ENCODE measurements at places on chromosomes 4 and X. TPM values are rescaled to one million over a fixed set of nuclear protein-coding genes. Genes with fewer than 3 reads are reported as not detected.

GRCh38 chr4:4651811-4652755 is 110.2 kb upstream of the STX18 start:
- DNase-seq, result no peak

DNA sequence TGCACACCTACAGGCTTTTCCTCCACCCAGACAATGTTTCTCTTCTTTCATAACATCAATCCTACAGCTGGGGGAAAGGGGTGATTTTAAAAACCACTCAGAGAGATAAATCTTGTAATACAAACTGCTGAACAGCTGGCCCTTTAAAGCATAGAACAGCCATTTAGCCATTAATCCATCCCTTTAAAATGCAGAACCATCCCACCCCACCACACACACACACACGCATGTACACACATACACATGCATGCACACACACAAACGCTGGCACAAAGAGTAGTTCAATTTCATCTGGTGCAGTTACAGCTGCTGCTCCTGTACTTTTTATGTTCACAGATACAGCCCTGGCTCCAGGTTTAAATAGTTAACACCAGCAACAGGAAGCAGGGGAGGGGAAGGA is 426.1 kb downstream of the MID1IP1 start:
- no peak for DNase-seq

GRCh38 chrX:147675819-147676218 is 235.9 kb upstream of the FMR1 start:
- no peak for DNase-seq

DNA sequence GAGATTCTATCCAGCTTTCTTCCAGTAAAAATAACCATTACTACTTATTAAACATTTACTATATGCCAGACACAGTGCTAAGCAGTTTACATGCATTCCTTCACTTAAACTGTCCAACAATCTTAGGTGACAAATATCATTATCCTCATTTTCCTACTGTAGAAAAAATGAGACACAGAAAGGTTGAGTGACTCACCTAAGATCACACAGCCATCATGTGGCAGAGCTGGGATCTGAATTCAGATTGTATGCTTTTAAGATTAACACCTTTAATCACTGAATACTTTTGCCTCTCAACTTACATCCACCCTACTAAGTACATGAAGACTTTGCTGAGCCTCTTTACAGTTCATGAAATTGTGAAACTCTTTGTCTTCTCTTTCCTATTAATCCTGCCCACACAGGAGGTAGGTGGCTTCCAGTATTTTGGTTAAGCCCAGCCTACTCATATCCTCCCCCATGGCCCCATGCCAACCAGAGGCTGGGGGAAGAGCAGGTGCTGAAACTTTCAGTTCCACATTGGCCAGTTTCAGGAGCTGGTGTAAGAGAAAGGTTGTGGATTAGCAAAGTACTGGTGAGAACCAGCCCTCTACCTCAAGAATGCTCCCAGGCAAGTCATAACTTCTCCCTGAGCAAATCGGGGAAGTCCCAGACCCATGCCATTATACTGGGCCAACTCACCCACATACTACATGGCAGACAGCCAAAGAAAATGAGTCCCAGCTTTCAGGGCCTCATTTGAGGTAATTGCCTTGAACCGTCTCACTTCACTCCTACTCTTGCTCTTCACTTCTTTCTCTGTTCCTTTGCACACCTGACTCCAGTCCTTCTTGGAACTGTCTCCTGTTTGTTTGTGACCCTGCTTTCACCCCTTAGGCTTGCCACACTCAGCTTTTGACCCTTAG is 211.1 kb downstream of the GUCY2F start:
- DNase-seq, result no peak

GRCh38 chrX:132728296-132728695 is 230.1 kb downstream of the HS6ST2 start:
- DNase-seq, result no peak

GRCh38 chr4:105990933-105991332 is 95.7 kb downstream of the NPNT start:
- no peak for DNase-seq

GRCh38 chr4:76292730-76293129 is 13.8 kb upstream of the STBD1 start:
- DNase-seq, result no peak

DNA sequence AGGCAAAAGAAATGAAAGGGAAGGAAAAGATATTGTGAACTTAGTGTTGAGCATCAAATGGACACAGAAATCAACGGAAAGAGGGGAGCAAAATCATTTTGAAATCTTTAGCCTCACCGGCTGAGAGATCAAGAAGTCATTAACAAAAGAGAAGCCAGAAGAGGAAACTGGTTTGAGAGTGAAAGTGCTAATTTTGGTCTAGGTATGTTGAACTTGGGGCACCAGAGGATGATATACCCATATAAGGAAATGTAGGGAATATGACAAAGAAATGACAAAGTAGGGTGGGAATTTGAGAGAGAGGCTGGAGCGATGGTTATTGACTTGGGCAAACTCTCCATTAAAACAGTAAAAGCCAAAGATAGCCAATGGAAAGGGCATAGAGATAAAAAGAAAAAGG is 183.4 kb upstream of the ATOH1 start:
- no peak for DNase-seq

- DNase-seq, result peak; percentile 40
Observed at GRCh38 chr4:106898621-106899230, 137.4 kb downstream of the DKK2 start.

DNA sequence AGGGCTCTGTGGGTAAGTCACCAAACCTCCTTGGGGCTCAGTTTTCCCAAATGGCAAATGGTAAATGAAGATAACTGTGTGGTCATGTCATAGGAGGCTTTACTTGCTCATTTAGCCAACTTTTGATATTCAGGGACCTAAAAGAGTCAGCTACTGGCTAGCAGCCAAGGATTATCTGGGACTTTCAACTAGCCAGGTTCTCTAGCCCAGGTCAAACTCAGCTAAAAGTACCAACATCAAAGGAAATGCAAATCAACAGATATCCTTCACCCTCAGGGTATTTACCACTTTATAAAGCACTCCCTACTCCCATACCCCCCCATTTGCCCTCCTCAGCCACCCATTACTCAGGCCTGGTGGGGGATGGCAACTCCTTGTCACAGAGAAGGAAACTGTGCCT is 7.5 kb downstream of the AMER1 start:
- DNase-seq, result no peak

GRCh38 chrX:77447653-77448569 is 722 bp downstream of the FGF16 start:
- no peak for DNase-seq

DNA sequence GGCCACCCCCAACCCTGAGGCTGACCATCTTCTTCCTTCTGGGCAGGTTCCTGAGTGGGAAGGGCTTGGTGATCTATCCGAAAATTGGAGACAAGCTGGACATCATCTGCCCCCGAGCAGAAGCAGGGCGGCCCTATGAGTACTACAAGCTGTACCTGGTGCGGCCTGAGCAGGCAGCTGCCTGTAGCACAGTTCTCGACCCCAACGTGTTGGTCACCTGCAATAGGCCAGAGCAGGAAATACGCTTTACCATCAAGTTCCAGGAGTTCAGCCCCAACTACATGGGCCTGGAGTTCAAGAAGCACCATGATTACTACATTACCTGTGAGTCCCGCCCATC is 9.7 kb downstream of the EFNB1 start:
- DNase-seq, result no peak

DNA sequence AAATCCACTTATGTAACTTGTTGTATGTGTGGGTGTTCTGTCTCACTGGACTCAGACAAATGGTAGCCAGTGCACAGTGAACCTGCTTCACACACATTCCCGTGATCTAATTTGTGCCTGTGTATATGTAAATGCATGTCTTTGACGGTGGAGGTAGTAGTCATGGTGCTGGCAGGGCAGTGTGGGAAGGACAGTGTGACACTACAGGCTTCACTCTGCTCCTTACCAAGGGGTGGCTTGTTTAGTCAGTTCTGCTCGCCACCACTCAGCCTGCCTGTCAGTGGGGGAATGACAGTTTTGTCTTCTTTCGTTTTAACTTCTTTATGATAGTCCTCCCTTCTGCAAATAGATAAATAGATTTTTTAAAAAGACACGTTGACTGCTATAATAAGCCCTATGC is 17.7 kb upstream of the PAQR3 start:
- no peak for DNase-seq

- DNase-seq, result no peak
Observed at GRCh38 chr4:84455697-84456096, 43.4 kb downstream of the NKX6-1 start.

DNA sequence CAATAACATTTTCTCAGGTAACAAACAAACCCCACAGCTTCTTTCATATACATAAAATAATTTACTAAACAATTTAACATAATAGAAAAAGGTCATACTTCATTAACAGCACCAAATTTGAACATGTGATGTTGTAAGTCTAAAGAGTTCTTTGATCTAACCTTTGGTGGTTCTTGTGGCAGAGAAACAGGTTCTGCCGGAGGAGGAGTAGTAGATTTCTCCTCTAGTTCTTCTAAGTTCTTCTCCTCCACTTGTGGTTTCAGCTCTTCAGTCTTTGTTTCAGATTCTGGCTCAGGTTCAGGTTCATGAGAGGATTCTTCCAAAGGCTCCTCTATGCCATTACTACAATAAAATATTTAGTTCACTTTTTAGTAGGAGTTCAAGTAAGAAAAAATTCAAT is 18.3 kb downstream of the G3BP2 start:
- DNase-seq, result no peak

GRCh38 chr4:154328030-154328429 is 163.6 kb downstream of the DCHS2 start:
- no peak for DNase-seq

DNA sequence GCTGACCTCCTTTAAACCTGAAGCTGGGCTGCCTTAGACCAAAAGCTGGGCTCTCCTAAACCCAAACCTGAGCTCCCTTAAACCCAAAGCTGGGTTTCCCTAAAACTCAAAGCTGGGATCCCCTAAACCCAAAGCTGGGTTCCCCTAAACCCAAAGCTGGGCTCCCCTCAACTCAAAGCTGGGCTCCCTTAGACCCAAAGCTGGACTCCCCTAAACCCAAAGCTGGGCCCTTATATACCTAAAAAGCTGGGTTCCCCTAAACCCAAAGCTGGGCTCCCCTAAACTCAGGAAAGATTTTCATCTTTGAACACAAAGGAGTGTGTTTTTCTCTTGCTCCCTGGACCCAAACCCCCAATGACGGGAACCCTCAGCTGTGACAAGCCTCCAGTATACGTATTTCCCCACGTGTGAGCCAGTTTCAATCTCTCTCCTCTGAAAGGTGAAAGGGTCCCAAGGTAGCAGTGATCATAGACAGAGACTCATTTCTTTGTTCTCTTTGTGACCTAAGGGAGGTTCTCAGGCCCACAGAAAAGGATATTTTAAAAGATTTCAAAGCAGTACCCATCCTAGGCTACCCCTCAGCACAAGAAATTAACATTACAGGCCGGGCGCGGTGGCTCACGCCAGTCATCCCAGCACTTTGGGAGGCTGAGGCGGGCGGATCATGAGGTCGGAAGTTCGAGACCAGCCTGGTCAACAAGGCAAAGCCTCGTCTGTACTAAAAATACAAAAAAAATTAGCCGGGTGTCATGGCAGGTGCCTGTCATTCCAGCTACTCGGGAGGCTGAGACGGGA is 31.3 kb upstream of the ASMTL start:
- peak; percentile 40 for DNase-seq

- DNase-seq, result no peak
Observed at GRCh38 chr4:38967260-38968095, 64.7 kb downstream of the TMEM156 start.

DNA sequence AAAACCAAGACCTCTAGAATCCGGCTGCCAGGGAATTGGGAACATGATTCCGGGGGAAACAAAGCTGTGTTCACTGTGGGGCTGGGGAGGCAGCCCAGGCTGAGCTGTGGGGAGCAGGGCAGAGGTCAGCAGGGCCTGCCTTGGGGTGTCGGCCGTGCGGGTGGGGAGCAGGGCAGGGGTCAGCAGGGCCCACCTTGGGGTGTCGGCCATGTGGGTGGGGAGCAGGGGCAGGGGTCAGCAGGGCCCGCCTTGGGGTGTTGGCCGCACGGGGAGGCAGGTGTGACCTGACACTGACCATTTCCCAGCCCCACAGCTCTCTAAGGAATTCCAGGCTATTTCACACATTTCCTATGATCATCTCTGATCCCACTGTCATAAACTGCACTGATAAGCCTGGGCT is 45.6 kb upstream of the CPLX1 start:
- no peak for DNase-seq

DNA sequence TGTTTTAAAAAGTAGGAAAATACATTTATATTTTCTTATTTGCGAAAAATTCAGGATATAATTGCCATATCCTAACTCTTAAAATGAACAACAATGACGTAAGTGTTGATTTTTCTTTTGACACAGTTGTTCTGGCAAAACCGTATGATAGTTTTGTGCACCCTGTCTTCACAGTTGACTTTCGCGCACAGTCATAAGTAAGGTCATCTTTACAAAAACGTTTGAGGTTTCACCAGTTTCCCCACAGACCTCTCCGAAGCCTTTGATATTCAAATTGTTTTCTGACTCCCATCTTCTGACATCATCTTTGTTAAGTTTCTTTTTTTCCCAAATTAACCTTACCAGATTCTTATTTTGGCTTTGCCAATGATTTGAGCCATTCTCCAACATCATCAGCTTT is 48.1 kb upstream of the ATXN3L start:
- no peak for DNase-seq

DNA sequence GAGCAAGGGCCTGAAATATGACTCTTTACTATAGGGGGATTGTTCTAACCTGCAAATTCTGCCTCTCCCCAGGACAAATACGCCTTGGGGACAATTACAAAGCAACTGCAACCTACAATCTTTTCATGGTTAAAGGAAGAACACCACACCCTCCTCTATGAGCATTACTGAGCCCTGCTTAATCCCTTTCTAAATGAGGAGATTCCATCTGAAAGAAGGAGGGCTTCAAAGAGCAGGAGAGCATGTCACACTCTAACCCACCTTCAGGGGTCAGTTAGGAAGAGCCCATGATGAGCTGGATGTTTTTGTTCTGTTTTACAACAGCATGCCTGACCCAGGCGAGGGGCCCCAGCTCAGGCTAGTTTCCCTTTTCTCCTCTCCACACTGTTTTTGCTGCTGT is 134.0 kb upstream of the ANXA3 start:
- DNase-seq, result no peak

DNA sequence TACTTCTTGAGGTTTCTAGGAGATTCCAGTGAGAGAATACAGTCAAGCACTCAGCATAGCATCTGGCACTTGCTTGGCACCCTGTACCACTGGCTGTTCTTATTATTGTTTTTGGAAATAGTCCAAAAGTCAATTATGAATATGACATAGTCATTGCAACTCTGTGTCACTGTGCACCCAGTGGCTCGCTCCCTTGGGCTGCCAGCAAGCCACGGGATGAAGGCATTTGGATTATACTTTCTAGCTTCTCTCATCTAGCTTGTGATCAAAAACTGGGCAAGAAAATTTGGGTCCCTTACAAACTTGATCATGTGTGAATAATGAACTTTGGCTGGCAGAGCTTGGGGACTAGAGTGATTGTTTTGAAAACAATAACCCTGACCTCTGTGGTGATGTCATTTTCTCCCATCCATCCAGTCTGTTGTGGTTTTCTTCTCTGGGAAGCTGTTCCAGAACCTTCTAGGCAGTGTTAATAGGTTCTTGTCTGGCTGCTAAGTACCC is 32.7 kb upstream of the LIMCH1 start:
- DNase-seq, result no peak

The ADH1A gene
- total RNA-seq, result not detected

The QRFPR gene
- total RNA-seq, result not detected

The HSFX3 gene
- not detected for total RNA-seq

The PRPS2 gene
- 77.8 TPM for total RNA-seq

The GUCY1B1 gene
- 1.5 TPM for total RNA-seq

The FAM184B gene
- total RNA-seq, result 0.02 TPM

The PRKG2 gene
- total RNA-seq, result 0.63 TPM

The CABS1 gene
- not detected for total RNA-seq

The NAP1L5 gene
- total RNA-seq, result 4.3 TPM

The TLR10 gene
- total RNA-seq, result not detected

The TMA16 gene
- 47.1 TPM for total RNA-seq

The GPR173 gene
- not detected for total RNA-seq

The SMIM43 gene
- not detected for total RNA-seq
